GM03348 (cell line): ENCODE measurements at places on chromosomes 3 and 15.

DNA sequence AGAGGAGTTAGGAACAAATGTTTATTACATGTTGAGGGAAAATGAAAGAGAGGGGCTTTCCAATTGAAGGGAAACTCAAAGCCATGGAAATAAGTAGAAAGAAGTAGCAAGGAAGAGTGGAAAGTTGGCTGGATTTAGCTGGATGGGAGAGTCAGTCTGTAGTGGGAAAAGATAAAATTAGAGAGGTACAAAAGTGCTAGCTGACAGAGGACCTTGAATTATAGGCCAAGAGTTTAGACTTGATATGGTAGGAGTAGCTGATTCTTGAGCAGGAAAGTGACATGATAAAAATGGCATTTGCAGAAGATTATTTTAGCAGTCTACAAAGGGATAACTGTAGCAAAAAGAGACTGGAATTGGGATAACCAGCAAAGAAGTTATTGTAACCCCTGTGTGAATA is 425.8 kb downstream of the ROBO1 start:
- no peak for DNase-seq

- DNase-seq: no peak
Observed at GRCh38 chr3:15556512-15556911, 35.0 kb upstream of the COLQ start.

DNA sequence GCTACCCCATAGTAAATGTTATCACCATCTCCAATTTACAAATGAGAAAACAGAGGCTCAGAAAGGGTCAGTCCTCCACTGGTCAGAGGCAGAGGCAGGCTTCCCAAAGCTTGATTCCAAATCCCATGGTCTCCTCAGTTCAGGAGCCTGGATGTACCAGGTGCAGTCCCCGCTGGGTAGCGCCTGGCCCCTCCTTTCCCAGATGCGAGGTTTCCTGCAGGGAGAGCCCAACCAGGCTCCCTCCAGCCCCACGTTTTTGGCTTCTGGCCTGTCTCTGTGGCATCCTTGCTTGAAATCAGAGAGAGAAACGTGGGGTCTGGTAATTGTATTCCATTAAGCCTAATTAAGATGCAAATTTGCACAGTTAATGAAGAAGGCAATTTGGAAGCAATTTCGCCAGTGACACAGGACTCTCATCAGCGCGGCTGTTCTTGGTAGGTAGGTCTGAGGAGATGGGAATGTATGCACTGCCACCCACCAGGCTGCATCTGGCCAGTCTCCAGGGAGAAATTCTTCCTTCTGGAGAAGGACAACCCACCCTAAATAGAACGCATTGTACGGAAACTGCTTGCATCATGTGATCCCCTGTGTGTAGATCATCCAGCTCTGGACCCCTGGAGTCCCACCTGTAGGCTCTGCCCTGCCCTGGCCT is 50.5 kb downstream of the HRH1 start:
- no peak for DNase-seq

GRCh38 chr3:46516521-46516920 is 18.7 kb downstream of the RTP3 start:
- no peak for DNase-seq

GRCh38 chr3:5160940-5161858 is 26.3 kb upstream of the EDEM1 start:
- DNase-seq: no peak

GRCh38 chr3:156024904-156025533 is 95.4 kb upstream of the KCNAB1 start:
- peak; percentile 52 for DNase-seq

DNA sequence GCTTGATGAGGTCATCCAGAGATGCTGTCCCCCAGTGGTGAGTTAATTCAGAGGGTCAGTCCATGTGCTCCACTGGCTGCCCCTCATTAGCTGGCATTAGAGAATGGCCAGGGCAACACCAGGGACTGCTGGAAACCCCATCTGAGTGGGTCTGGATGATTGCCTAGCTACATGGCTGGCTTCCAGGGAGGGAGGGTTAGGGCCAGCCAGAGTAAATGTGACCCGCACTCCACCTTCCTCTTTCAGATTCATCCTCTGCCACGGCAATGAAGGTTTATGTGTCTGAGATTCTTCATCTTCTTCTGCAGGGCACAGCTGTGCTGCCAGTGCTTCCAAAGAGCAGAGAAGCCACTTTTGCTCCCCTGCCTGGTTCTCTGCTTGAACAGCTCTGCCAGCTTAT is 391.9 kb downstream of the OCA2 start:
- DNase-seq: no peak

- no peak for DNase-seq
Observed at GRCh38 chr3:77267589-77267988, 227.7 kb downstream of the ROBO2 start.

DNA sequence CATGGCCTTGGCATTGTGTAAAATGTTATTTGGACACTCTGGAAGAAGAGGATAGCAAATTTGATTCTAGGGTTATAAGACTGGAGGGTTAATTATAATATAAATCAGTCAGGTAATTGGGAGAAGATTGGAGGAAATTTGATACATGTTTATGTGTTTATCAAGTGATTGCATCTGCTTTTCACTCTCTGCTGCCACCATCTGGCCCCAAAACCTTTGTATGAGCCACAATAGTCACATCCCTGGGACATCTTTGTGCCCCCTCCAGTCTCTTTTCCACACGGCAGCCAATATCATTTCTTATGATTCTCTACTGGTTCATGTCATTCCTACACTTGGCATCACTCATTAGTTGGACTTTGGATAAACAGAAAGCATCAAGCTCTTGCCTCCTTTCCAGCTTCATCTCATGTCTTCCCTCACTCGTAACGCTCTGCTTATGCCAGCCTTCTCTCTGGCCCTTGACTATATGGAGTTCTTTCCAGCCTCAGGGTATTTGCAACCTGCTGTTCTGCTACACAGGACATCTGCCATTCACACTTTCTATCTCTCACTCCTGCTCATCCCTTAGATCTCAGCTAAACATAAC is 602.3 kb upstream of the SUCLG2 start:
- DNase-seq: no peak

DNA sequence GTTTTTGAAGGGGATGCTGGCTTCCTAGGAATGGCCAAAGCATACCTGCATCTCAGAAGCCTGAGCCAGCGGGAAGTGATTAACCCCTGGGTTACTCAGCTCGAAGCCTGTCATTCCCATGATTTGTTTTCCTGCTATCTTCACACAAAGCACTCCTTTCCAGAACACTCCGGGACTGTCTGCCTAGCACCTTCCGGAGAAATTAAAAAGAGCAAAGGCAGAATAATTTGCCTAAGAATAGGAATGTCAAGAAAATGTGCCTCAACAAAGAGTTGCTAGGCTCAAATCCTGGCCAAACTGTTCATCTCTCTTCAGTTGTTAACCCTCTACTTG is 34.1 kb downstream of the TPM1 start:
- DNase-seq: no peak

GRCh38 chr3:114152519-114153151 is 26.2 kb downstream of the DRD3 start:
- DNase-seq: peak; percentile 85

DNA sequence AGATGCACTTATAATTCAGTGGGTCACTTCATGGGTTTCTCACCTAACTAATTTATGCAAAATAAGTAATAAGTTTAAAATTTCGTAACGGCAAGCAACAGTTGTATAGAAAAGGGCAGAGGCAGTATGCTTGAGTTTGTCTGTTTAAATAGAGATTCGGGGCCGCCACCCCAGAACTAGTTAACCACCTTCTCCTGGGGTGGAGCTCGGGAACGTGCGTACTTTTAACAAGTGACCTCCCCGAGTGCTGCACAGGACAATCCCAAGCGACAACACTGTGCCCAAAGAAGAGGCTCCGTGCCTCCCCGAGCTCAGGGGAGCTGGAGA is 439 bp downstream of the SSR3 start:
- DNase-seq: no peak

GRCh38 chr3:72212396-72212795 is 427.4 kb upstream of the PROK2 start:
- DNase-seq: no peak

DNA sequence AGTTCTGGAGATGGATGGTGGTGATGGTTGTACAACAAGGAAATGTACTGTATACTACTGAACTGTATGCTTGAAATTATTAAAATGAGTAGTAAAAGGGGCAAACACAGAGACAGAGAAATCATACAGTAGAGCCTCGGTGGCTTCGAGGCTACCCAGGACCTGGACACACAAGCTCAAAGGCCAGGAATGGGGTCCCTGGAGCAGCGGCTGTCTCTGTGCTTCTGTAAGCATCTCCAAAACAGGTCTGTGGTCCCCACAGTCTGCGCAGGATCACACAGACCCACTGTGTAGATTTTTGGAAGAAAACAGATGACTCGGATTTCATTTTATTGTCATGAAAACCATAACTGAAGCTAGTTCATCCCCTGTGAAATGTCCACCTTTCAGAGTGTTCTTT is 39.7 kb downstream of the PGPEP1L start:
- no peak for DNase-seq
